NCI-H2107 (cell line): ENCODE measurements at places on chromosomes 5 and 9.

DNA sequence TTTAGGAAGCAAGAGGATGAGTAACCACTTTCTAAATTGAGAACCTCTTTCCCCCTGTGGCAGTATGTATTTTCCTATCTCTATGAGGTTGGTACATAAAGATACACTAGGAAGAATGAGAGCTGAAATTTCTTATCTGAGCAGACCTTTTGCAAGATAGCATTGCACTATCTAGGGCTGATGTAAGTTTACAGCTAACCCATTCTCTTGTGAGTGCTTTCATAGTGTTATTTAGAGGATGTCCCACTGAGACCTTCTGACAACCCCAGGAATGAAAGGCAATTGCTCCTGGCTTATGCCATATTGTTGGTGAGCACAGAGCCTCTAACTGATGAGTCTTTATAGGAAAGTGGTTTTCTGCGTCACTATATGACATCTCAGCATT is 1209.3 kb upstream of the CDH6 start:
- no peak for DNase-seq

GRCh38 chr9:7982907-7983306 is 183.3 kb upstream of the DMAC1 start:
- DNase-seq = no peak

GRCh38 chr9:115855458-115856133 is 298.0 kb upstream of the PAPPA start:
- DNase-seq = no peak

DNA sequence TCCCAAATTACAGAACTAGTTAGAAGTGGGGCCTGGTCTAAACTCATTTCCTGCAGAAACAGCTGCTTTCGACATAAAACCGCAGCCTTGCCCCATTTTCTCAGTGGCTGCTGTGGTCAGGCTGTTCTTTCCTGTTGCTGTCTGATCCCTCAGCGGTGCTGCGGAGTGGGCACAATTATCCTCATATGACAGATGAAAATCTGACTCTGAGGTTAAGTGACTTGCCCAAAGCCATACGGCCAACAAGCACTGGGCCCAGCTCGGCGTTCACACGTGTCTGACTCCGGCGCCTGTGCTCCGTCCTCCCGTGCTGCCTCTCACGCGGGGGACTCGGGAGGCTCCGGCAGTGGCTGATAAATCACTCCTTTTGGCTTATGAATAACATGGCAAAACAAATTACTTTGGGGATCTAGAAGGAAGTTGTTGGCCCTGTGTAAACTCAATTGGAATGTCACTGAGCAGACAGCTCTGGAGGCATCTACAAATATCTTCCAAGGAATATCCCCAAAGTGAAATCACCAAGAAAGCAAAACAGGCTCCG is 142.6 kb upstream of the LMX1B start:
- DNase-seq = no peak

GRCh38 chr9:122183501-122183900 is 23.8 kb downstream of the MORN5 start:
- no peak for DNase-seq

GRCh38 chr5:95069948-95070347 is 214.9 kb downstream of the MCTP1 start:
- no peak for DNase-seq

DNA sequence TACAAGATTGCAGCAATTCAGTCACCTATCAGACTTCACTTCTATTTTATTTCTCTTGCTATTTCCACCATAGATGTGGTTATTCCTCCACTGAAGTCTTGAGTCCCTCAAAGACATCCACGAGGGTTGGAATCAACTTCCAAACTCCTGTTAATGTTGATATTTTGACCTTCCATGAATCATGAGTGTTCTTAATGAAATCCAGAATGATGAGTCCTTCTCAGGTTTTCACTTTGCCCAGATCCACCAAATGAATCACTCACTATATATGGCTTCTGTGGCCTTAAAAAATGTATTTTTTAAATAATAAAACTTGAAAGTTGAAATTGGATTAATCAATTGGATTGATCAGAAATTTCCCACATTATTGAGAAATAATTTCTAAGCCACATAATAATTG is 1821.0 kb downstream of the EFNA5 start:
- no peak for DNase-seq

GRCh38 chr9:134965851-134966250 is 48.1 kb upstream of the FCN1 start:
- no peak for DNase-seq

DNA sequence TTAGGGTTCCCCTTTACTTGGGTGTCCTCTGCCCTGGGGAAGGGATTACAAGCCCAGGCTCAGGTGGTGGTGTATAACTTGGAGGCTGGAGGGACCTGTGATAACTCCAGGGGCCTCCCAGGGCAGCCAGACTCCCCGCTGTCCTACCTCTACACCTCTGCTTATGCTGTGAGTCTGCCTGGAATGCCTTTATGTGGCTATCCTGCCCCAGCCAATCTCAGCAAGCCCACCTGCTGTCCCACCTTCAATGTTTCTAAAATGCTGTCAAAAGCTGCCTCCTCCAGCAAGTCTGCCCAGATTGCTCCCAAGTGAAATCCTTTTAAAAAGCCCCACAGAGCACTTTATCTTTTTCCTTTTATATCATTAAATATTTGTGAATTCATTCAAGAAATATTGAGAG is 39.3 kb downstream of the DAB2IP start:
- no peak for DNase-seq

DNA sequence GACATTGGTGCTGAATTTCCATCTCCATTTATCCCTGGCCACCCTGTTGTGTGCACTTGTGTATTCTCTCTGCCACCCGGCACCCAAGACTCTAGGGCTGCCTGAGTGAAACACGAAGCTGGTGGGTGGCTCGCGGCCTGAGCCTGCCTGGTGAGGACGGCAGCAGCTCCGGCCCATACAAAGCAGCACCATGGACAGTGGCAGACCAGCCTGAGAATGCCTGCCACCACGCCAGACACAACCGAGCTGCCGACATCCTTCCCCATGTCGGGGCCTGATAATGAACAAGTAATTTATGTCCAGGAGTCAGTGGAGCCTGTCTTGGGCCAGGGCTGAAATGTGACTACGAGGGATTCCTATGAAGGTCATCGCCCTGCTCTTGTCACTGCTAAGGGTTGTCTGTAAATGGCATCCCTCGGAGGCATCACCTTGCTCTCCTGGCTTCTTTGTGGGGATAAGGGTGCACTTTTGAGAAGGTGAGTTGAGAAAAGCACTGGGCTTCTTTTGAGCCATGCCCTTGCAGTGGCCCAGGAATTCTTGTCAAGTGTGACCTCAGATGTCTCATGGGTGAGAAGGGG is 175.7 kb downstream of the MELK start:
- no peak for DNase-seq

GRCh38 chr5:168578538-168579487 is at the start of gene PANK3:
PANK3 (minus strand) TSS chr5:168579368; CDS start chr5:168579283, 85 bp downstream.
- peak; percentile 73 for DNase-seq

DNA sequence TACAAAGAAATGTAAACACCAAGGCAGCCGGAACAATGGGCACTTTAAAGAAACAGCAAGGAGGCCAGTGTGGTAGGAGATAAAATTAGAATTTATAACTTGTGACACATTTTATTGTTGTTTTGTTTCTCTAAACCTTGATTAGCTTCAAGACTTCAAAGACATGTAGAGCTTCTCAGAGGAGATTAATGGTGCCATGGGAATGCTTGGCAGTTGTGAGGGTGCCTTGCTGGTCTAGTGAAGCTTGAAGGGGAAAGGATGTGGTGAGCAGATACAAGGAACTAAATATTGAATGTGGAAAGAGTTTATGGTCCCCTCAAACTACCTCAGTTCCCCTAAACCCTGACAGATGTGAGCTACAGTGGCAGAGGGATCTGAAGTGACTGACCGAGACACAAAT is 322.4 kb upstream of the ADAMTS16 start:
- no peak for DNase-seq

DNA sequence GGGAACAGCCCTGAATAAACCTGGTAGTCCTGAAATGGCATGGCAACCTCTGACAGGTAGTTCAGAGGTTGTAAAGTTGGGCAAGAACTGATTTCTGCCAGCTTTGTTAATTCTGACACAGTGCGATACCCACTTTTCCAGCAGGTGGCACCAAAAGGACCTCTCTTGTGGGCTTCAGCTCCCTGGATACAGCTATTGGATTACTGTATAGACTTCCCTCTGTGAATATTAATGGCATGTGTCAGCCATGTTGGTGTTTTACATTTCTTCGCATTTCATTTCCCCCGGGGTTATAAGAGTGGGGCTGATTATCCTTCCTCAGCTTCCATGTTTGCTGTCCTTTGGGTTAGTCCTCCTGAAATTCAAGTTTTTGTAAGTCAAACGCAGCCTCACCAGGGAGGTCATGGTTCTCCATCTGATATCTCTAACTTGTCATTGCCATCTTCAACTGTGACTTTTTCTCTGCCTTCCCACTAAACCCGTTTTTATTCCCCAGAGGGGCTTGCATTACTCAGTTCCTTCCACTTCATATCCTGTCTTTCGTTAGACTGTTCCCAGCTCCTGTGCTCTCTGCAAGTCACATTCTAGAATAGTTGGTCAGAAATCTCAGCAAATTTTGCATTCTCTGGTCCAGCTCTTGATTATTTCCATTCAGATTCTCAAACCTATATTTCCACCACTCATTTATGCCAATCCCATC is 135.6 kb downstream of the LIFR start:
- DNase-seq = peak; percentile 45

DNA sequence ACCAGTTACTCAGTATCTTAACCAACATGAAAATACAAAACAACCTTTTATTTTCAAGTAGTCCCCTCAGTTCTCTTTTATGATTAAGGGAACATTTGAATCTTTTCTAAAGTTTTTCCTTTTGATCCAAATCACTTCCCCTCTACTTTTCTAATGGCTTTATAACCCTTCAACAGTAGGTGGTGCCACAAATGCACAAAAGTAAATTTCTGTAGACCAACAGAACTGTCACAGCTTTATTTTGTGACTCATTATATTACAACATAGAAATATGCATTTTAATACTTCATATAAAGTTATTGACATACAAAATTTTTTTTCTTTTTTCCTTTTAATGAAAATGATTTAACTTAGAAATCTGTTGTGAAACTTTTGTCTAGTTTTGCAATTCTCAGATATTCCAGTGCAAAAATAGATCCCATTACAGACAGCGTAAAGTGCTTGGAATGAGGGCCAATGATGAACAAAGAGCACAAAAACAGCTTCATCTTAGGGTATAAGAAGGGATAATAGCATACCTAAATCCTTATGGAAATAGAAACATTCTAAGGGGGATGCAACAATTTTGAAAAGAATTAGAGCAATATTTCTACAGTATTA is 17.0 kb downstream of the NIPSNAP3B start:
- no peak for DNase-seq

DNA sequence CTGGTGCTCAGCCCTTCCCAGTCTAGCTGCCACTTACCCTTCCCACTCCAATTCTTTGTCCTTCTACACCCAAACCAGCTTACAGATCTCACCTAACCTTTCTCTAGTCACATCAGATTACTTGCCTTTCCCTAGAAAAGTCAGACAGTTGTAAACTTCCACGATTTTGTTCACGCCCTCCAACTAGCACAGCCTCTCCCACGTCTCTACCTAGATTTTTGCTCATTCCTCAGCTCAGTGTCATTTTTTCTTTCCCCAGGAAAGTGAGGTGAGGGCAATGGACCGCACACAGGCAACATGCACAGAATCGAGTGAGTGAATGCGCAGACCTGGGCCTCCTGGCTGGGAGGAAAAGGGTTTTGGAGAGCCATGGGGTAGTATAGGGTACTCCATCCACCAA is 20.9 kb upstream of the PRUNE2 start:
- DNase-seq = no peak

DNA sequence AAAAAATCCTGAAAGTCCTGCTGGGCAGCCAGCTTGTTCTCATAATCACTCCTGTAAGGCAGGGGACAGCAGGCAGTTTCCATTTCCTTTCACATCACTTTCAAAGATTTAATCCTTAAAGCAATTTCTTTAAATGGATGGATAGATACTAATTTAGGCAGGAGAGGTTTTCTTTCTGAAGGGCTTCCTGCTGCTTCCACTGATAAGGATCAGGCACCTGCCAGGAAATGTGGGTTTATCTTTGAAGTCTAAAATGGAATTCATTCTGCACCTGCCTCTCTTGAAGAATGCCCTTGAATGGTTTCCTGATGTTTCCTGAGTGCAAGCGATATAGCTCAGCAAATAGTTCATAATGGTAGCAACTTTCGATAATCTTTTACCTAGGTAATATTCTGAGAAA is 64.5 kb downstream of the STARD4 start:
- no peak for DNase-seq

- no peak for DNase-seq
These were observed 15.6 kb downstream of the AK8 start for GRCh38 chr9:132862533-132862932.

DNA sequence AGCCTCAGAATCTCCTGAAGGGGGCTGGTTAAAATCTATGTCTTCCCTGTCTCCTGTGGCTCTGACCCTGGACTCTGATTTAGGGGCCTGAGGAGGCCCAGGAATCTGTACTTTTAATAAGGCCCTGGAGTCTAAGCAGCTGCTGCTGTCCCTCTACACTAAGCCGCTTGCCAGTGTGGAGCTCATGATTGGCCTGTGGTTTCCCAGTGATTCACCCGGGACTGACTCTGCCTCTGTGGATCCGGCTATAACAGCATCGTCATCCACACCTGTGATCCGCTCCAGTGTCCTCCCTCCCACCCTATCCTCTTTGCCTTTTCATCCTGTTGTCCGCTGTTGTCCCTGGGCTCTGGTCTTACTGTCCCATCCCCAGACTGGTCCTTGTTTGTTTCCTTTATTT is 3.7 kb downstream of the SLC31A2 start:
- no peak for DNase-seq

GRCh38 chr9:113707953-113708695 is 168.0 kb upstream of the ZNF618 start:
- DNase-seq = no peak

DNA sequence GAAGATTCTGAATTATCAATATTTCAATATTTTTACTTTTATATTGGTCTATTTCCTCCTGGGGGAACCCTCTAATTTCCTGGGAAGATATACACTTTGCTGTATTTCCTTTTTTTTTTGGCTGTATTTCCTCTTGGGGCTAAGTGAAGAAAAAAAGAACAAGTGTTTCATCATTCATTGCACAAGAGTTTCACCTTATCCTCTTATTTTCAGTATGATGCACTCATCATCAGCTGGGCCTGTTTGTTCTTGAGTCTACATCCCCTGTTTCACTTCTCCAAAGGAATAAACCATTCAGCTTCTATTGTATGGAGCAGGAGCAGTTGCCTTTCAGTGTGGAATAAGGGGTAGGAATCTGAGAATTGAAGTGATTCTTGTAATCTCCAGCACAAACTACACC is 210.8 kb downstream of the FAM170A start:
- DNase-seq = no peak
